RWPE2 (cell line): ENCODE measurements at places on chromosomes 4 and X.

- no peak overlapping the region for H3K4me3 ChIP-seq
- no peaks in the 10 kb centered on the region for H3K27me3 ChIP-seq
- no peak overlapping the region for H3K27ac ChIP-seq
- H3K4me1 ChIP-seq = no peaks in the 10 kb centered on the region
- DNase-seq = no peak
Measured at GRCh38 chr4:2721586-2721985, 34.5 kb downstream of the TNIP2 start.

GRCh38 chrX:2351321-2351720 is 149.5 kb downstream of the DHRSX start:
- no peaks in the 10 kb centered on the region for H3K27me3 ChIP-seq
- no peak for DNase-seq
- no peaks in the 10 kb centered on the region for H3K36me3 ChIP-seq
- H3K27ac ChIP-seq = peak overlapping the region; percentile 61
- H3K4me1 ChIP-seq = no peaks in the 10 kb centered on the region
- no peak overlapping the region for H3K4me3 ChIP-seq

DNA sequence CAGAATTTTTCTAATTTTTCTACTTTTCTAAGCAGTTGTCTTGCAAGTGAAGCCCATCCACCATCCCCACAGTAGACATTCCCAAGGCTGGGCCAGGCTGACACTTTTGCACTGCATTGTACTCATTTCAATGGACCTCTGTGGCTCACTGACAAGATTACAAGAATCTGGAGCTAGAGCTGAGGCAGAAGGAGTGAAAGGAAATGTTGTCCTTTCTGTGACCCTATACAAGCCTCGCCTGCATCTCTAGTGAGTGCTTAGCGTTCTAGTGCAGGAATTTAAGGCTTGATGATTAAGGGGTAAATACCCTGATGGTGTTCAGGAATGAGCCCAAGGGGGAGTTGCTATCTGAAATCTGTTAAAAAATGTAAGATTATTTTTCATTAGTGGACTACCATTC is 6.3 kb downstream of the MAGED1 start:
- H3K27me3 ChIP-seq = no peaks in the 10 kb centered on the region
- H3K4me1 ChIP-seq = no peaks in the 10 kb centered on the region

DNA sequence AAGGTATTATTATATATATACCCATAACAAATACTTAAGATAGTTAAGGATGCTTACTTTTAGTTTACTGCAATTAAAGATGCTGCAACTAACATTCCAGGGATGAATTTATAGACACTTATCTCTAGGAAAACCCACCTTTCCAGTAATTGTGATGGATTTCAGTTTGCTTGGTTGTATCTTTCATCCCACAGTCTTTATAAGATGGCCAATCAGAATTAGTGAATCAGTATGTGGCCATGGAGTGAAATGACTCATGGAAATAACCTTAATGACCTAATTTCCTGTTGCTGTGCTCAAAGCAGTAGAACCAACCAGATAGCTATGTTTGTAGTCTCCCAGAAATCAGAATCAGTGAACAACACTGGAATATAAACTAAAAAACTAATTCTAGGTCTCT is 26.4 kb downstream of the MOSPD2 start:
- no peaks in the 10 kb centered on the region for H3K27me3 ChIP-seq
- peaks cover 6% of the 10 kb centered on the region for H3K36me3 ChIP-seq
- no peak for DNase-seq

DNA sequence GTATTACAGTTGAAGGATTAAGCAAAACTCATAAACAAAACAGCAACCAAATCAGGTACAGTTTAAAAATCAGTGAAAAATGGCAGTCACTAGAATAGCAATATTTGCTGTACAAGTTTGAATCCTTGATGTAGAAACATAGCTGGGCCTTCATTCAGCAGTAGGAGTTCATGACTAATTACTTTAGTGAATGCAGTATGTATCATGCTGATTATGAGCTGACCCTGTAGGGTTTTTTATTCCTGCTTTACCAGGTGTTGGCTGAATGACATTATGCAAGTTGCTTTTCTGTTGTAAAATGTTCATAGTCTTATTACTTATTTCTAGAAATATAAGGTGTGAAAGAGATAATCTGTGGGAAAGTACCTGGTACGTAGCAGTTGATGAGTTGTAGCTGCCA is 179.6 kb downstream of the CCSER1 start:
- H3K27ac ChIP-seq = no peak overlapping the region
- no peak overlapping the region for H3K4me3 ChIP-seq
- no peaks in the 10 kb centered on the region for H3K27me3 ChIP-seq
- no peak for DNase-seq

GRCh38 chr4:133147921-133148689 is 989 bp upstream of the PCDH10 start:
- no peak overlapping the region for H3K27ac ChIP-seq
- no peaks in the 10 kb centered on the region for H3K4me1 ChIP-seq
- no peaks in the 10 kb centered on the region for H3K36me3 ChIP-seq
- DNase-seq = no peak
- H3K4me3 ChIP-seq = peak overlapping the region; percentile 32
